ENCODE measurements at places on chromosomes 7 and 10.
A peak's percentile ranks its signal among the peaks of the same experiment; 100 is the strongest.

DNA sequence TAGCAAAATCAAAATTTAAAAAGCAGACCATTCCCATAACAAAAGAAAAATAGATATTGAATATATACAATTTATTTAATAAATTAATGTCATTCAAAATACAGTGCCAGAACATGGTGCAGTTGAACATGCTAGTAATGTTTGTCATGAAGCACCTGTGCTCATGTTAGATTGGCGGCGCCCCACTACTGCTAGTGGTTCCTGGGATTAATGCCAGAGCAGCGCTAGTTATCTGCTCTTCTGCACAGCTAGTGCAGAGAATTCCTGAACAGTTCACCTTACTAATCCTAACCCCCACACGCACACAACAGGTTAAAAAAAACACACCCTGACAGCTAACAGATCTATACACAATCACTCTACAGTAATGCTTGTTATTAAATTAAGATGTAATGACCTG, 23.4 kb downstream of the KBTBD2 start:
- DNase-seq, result no peak

DNA sequence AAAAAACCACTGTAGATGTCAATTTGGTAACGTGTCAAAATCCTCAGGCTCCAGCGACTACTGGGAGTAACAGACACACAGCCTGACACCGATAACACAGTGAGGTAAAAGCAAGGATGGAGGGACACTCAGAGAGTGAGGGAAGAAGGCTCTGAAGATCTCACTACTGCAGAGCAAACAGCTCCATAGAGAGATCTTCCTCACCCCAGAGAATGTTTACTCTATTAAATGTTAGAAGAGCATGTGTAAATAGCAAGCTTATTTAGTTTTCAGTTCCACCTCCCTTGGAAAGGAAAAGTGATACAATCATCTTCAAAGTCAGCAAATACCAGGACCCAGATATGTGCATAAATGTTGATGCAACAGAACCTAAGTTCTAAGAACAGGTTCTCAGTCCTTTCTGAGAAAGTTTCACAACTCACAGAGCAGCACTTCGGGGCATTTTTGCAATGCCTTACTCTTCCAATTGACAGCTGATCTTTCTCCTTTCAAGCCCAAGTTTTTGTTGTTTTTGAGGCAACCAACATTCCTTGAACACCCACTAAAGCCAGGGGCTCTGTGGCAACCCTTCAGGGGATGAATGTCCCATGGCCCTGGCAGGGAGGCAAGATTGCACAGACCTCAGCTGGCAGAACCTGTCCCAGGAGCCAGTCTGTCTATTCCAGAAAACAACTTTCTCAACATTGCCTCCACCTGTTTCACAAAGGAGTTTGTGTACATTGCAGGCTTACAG, 177.4 kb downstream of the SFMBT2 start:
- DNase-seq, result no peak

DNA sequence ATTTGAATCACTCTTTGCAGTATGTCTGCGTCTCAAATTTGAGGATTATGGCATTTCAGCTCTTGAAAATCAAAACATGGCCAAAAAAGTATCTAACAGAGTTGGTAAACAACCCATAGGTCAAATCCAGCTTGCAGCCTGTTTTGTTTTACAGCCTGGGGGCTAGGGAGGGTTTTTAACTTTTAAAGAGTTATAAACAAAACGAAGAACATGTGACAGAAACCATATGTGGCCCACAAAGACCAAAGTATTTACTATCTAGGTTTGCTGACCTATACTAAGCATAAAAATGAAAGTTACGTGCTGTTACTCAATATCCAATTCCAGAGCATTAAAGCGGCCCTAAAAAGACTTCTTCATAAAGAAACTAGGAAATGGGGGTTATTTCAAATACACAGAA, 55.5 kb upstream of the STARD3NL start:
- no peak for DNase-seq

DNA sequence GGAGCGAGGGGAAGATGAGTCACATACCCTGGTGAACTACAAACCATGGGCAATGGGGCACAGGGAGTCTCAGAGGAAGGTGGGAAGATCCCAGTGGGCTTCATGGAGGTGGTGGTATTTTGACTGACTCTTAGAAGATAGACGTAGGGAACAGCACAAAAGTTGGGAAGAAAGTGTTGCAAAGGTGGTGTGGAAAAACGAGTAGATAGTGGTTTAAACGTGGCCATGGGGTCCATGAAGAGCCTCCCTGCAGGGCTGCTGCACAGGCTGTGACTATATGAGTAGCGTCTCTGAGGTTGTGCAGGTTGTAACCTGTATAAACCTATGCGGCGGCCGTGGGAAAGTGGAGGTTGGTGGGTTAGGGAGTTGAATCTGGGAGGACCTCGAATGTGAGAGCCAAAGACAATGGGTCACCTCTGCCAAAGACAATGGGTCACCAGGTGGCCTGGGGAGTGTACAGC, 13.8 kb downstream of the LZTS2 start:
- no peak for DNase-seq

GRCh38 chr7:55310287-55311025, 54.7 kb upstream of the LANCL2 start:
- DNase-seq, result no peak

GRCh38 chr10:63922468-63923284, 401.5 kb downstream of the REEP3 start:
- no peak for DNase-seq

DNA sequence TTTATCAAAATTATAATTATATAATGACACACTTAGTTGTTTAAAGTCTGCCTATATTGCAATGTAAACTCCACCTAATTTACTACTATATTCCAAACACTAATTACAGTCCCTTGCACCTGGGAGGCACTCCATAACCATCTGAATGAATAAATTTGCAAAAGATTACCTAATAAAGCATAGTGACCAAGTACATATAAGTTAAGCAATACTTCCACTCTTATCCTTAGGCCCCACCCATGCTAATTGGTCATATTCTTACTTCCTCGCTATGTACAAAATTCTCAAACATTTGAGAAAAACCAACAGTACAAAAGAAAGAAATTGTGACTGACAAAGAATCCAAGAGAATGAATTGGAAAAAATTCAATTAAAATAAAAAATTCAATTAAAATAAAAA, 65.3 kb downstream of the ZFAND4 start:
- no peak for DNase-seq

DNA sequence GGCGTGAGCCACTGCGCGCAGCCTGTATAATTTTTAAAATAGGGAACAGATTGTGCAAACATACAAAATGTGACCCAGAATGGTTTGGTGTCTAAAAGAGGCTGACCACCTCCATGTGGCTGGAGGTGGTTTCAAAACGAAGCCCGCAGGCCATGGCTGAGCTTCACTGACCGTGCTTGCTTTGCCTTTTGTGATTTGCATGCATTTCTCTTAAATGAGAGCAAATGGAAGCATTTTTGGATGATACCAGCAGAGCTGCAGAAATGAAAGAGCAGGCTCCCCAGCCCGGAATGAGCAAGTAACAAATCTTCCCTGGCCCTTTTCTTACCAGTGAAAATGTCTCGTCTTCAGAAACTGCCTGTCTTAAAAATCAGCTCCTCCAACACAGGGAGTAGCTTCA, 239.9 kb downstream of the CAMK1D start:
- no peak for DNase-seq

DNA sequence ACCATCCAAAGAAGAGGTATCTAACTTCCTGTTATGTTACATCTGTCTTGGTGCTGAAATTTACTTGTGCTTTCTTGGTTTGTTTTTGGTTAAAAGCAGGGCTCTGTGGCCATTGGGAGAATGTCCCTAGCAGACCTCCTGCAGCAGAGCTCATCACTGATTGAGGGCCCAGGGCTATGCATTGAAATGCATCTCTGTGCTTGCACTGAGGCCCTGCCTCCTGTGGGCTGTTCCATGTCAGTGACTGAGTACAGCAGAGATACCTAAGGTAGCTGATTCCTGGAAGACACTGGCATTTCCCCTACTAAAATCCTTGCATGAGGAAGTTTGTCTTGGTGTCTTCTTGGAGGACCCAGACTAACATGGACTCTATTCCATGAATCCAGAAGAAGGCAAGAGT, 213.9 kb downstream of the FRMD4A start:
- DNase-seq, result no peak

- DNase-seq, result no peak
Observed at GRCh38 chr10:88820748-88821401, 18.3 kb downstream of the LIPM start.

GRCh38 chr10:17073725-17074540, 55.7 kb downstream of the CUBN start:
- DNase-seq, result no peak

DNA sequence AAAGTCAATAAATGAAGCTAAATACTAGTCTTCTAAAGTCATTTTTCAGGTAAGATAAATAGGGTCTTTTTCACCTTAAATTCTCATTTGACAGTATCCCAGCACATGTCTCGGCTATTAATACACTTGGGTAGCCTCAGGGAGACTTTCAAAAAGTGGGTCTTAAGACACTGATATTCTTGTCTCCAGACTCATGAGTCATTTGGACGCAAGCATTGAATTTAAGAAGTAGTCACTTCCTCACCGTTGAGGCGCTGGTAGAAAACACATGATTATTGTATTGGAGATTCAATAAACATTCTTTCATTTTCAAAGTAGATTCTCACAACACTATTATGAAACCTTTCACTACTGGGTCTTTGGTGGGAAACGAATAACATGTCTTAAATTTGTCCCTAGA, 108.9 kb upstream of the SP8 start:
- no peak for DNase-seq

DNA sequence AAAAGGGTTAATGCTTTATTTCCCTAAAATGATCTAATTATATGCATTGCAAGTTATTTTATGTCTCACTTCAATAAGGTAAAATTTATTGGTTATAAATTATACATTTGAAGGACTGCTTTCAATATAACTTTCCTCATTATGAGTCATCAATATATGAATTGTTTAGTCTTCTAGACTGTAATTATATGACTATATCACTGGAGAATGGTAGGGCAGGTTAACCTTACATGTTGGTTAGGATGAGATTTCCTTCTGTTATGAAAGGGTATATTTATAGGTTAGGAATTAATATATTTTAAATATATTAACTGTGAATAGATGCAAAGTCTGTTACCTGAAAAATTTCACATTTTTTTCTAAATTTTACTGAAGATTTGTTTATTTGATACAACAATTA, 406.4 kb upstream of the ETV1 start:
- no peak for DNase-seq

GRCh38 chr10:22760025-22760424, 45.6 kb upstream of the PIP4K2A start:
- DNase-seq, result no peak

DNA sequence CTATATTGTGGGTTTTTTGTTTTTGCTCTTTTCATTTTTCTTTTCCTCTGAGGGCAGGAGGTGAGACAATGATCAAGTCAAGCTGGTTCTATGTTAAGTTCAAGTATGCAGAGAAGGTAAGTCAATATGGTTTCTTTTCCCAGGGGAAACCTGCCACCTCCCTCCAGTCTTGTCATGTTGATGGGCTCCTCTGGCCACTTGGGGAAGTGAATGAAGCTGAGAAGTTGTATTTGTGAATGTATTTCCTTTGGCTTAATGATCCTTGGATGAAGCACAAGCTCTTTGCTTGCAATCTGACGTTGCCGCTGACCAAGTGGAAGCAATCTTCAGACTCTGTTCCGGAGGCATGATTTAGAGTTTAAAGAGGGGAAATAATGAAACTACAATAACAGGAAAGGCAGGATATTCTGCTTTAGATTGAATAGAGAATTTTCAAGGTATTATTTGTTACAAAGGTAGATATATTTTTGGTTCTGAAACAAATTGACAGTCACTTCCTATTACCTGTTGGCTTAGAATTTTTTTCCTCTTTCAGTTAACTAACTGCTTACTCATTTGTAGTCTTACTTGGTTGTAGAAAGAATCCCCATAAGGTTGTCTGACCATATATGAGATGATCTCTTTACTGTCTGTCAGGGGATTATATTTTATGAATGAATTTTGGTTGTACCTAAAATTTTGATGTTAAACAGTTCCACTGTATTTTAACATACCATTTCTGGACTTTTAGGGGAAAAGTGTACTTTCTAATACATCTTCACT, 369.6 kb downstream of the AUTS2 start:
- no peak for DNase-seq

DNA sequence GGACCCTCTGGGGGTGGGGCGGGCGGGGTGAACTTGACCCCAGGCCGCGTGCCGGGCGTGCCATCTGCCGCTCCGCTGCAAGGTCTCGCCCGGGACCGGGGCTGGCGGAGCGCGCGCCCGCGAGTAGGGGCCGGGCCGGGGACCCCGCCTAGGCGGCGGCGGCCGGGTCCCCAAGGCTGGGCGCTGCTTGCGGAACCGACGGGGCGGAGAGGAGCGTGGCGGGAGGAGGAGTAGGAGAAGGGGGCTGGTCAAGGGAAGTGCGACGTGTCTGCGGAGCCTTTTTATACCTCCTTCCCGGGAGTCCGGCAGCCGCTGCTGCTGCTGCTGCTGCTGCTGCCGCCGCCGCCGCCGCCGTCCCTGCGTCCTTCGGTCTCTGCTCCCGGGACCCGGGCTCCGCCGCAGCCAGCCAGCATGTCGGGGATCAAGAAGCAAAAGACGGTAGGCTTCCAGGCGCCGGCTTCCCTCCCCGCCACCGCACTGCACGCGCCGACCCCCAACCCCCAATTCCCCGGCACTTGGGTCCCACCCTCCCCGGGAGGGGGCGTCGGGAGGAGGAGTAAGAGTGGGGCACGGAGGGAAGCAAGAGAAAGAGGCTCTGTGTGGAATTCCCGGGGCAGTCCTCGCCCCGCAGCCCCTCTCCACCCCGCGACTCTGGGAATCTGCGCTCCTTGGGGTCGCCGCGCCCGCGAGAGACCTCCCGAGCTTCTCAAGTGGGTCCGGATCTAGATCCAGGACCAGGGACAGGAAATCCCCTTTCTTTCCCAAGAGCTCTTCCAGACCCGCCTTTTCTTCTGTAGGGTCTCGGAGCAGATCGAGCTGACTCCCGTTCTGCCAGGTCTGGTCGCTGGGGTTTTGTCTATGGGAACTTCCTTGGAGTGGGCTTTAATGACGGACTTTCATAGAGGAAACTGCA, at the start of gene PAPSS2:
TSS of gene PAPSS2 (plus strand) at position 308 of the 913 bp plus-strand sequence. CDS start at position 412, 104 bp downstream.
- DNase-seq, result peak; percentile 47

DNA sequence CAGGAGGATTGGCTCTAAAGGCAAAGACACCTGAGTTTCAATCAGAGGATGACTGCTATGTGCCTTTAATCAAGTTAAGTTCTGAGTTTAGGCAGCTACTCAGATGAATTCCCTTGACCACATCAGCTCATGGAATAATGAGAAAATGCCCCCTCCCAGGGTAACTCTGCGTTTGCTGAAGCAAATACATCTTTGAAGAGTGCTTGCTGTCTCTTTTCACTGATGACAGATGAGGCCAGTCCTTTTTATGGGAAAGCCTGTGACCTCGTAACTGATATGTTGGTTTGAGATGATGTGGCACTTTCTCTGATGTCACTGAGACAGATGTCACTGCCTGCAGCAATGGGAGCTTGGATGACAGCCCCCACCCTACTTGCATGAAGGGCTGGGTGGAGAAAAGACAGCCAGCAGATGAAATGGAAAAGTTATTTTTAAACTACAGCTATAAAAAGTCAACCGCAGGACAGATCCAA, 43.7 kb upstream of the DGKI start:
- DNase-seq, result no peak

Data from stimulated activated CD4-positive, alpha-beta T cell treated with anti-CD3 and anti-CD28 coated beads, Interleukin-2, amount 100 ng/mL, for 24 hours (primary cell).